ENCODE measurements at places on chromosomes 6 and 20.

DNA sequence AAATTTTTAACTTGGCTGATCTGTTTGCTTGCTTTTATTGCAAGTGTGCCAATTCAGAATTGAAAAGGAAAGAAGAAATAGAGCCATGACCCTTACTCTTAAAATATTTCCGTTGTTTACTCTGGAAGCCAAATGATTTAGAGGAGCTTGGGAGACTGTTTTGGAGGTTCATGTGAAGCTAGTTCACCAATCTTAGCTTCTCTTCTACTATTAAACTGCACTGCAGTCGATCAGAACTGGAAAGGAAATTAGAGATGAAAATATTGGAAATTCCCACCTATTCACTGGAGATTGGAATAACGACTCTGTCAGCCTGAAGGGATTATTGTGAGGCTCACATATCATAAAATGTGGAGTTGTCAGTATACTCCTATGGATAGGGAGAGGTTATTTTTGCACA is 81.8 kb downstream of the MLIP start:
- DNase-seq: no peak

- no peak for DNase-seq
Measured at GRCh38 chr6:84027340-84028181, 6.0 kb upstream of the MRAP2 start.

DNA sequence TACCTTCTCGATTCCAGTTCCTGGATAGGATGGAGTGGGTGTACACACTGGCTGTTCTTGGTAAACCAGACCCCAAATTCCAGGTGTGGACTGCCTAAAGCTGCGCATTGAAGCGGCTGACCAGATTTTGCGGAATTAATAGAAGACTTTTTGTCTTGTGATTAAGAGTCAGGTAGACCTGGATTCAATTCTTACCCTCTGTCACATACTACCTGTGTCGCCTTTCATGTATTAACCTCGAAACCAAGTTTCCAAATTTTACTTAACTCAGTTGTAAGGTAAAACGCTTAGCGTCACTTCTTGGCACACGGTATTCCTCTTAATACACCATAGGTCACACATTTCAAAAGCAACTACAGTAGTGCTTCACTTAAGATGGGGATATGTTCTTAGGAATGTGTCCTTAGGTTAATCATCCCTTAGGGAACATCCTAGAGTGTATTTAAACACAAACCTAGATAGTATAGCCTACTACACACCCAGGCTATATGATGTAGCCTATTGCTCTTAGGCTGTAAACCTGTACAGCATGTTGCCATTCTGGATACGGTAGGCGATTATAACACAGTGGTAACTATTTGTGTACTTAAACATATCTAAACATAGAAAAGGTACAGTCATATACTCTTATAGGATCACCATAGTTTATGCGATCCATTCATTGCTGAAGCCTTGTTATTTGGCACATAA is 733 bp upstream of the GOPC start:
- no peak for DNase-seq

DNA sequence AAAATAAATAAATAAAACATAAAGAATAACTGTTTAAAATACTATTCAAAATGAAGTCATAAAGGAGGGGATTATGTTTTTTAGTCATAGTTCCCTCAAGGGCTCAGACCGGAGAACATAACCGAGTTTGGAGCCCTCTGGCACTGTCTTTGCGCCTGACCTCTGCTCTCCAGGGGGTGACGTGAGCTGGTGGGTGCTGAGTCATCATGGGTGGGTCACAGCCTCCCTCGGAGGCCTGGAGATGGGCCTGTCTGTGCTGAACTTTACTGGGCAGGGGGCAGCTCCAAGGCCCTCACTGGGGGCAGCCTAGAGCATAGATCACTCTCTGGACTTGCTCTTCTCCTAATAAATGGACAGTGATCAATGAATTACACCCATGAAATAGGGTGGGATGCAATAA is 3.1 kb upstream of the MAVS start:
- no peak for DNase-seq

DNA sequence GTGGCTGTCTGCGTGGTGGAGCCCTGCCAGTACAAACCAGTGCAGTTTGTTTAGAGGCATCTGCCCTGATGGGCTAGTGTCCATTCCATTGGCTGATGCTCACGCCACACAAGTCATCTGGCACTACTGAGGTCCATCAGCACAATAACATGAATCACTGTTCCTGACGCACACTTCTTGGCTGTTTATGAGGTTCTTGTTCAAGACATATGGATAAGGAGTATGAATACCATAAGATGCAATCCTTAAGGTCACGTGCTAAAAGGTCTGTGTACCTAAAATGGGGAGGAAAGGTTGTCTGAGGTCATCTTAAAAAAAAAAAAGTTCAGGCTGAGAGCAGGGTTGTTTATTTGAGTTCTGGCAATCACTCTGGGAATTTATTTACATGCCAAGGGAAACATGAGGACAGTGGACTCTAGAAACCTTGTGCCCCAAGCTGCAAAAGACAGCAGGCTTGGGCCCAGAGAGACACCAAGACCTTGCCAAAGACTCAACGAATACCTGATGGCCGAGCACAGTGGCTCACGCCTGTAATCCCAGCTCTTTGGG is 54.1 kb upstream of the SHLD1 start:
- DNase-seq: no peak

DNA sequence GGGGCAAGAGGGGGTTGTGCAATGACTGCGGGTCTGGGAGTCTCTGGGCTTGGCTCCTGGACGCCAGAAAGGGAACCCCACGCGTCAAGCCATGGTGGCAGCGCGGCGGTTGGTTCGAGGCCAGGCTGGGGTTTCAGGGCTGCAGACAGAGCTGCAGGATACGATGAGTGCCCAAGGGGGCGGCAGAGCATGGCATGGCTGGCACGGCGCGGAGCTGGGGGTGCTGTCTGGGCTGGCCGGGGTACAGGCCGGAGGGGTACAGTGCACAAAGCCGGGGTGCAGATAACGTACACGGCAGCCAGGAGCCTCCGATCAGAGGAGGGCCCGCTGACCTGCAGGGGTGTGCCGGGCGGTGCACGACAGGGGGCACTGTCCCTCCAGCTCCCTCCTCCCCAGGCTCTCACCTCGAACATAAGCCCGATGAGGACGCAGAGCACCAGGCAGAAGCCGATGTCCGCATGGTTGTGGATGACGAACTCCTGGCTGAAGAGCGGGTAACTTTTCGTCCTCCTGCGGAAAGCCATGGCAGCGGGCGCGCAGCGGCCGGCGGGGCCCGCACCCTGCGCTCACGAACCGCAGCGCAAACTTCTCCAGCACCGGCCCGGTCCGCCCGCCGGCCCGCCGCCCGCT is 353 bp downstream of the TRAM2 start:
- DNase-seq: no peak

- no peak for DNase-seq
Measured at GRCh38 chr6:49551866-49552129, 1.3 kb downstream of the C6orf141 start.

- no peak for DNase-seq
Measured at GRCh38 chr6:72322771-72323170, 299.1 kb upstream of the KCNQ5 start.

GRCh38 chr6:44126320-44127149 is 717 bp downstream of the MRPL14 start:
- no peak for DNase-seq

GRCh38 chr6:138504764-138505689 is 5.7 kb upstream of the NHSL1 start:
- no peak for DNase-seq

- no peak for DNase-seq
Measured at GRCh38 chr6:73497915-73498314, 22.9 kb downstream of the EEF1A1 start.

DNA sequence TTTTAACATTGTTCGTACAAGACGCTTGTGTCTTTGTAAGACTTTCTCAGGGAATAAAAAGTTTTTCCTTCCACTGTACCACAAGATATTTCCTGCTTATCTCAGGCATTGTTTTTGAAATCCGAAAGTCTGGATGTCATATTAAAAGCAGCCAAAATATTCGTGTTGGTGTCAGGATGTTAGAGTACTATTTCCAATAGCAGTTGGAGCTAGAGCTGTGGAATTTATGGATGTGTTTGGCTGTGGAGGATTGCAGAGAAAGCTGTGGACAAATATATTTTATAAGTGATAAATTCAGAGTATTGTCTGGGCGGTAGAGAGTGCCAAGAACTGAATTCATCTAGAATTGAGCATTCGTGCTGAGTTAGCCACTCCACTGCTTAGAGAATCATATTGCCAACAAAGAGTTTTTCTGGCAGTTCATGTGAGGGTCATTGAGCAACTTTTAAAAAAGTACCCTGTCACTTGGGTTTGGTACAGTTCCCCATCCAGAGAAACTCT is 57.7 kb downstream of the ZDHHC14 start:
- no peak for DNase-seq

DNA sequence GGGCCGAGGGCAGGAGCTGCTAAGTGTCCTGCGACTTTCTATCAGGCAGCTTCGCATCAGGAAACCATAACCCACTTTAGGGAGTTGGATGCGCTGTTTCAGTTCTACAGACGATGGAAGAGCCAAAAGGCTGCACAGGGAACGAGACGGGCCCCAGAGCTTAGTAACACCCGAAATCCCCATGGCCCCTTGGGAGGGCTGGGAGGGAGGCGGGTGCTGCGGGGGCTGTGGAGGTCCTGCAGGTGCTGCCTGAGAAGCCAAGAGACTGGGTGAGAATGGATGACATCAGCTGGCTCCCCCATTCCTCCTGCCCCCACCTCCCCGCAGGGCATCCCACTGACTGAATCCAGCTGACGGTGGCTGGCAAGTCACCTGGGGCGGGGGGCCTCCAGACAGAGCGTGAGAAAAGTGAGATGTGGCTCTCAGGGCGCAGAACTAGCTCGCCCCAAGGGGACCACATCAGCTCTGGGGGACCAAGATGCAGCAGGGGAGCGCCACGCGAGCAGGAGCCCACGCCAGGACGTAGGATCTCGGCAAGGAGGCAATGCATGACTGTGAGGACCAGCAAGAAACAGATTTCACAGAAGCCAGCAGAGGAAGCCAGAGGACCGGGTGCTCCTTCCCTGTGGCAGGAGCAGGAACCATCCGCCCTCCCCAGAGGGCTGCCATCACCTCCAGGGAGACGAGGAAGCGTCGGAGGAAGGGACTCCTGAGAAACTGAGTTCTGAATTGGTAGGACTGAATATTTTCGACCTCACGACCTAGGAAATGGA is 36.8 kb downstream of the PNLDC1 start:
- DNase-seq: no peak

- DNase-seq: no peak
Measured at GRCh38 chr6:140178520-140178919, 804.1 kb upstream of the CITED2 start.

- DNase-seq: no peak
Measured at GRCh38 chr6:26335631-26336323, 29.2 kb upstream of the BTN3A2 start.

GRCh38 chr6:55882718-55883569 is 7.6 kb upstream of the BMP5 start:
- DNase-seq: no peak

DNA sequence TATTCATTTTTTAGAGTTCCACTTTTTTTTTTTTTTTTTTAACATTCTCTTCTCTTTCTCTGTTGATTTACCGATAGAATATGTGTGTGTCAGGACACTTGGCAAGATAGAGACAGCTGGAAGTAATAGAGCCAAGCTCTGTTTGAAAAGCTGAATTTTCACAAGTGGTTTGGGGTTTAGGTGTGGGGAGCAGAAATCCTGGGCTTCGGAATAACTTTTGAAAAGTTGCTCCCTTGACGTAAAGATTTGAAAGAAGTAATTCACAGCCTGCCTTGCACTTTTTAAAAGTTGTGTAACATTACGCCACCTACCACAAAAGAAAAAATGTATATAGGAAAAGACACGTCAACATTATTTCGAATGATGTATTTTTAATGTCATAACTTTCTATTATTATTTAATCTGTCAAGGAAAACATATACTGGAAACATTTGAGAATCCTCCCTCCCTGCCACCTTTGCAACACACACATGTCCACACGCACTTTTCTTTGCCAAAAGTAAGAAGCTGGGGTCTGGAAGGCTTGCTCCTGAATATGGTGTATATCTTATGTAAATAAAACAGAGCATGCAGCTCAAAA is 917.9 kb downstream of the KIF16B start:
- DNase-seq: no peak
